ENCODE measurements at places on chromosomes 16 and 17. TPM values are rescaled to one million over a fixed set of nuclear protein-coding genes. Genes with fewer than 3 reads are reported as not detected.

Gene TBC1D3C
- total RNA-seq, result 4.6 TPM

Gene FA2H
- total RNA-seq, result 0.78 TPM

Gene FAM20A
- not detected for total RNA-seq

- peaks cover 1% of the 10 kb centered on the region for H3K4me1 ChIP-seq
- H3K27me3 ChIP-seq, result peaks cover 50% of the 10 kb centered on the region
- H3K4me3 ChIP-seq, result peak overlapping the region; percentile 48
- no peaks in the 10 kb centered on the region for H3K36me3 ChIP-seq
Measured at GRCh38 chr16:85168732-85169256, 56.5 kb upstream of the CIBAR2 start.

DNA sequence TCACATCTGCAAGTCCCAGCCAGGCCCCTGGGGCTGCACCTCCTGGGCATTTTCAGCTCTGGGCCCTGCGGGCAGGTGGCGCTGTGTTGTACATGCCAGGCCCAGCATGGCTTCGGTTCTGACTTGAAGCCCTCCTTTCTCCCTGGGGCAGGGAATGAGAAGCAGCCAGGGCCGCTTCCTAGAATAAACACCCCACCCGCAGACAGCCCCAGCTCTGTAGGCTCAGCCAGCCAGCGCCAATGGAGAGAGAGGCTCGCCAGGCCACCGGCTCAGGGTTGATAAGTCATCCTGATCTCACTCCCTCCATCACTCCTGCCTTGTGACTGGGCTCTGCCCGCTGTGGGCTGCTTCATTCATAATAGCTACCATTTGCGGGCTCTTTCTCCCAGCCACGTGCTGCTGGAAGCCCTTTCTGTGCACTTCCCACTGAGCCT, 6.0 kb upstream of the GLIS2 start:
- H3K4me3 ChIP-seq, result no peak overlapping the region
- peaks cover 31% of the 10 kb centered on the region for H3K4me1 ChIP-seq
- H3K36me3 ChIP-seq, result peaks cover 3% of the 10 kb centered on the region
- DNase-seq, result peak; percentile 63

DNA sequence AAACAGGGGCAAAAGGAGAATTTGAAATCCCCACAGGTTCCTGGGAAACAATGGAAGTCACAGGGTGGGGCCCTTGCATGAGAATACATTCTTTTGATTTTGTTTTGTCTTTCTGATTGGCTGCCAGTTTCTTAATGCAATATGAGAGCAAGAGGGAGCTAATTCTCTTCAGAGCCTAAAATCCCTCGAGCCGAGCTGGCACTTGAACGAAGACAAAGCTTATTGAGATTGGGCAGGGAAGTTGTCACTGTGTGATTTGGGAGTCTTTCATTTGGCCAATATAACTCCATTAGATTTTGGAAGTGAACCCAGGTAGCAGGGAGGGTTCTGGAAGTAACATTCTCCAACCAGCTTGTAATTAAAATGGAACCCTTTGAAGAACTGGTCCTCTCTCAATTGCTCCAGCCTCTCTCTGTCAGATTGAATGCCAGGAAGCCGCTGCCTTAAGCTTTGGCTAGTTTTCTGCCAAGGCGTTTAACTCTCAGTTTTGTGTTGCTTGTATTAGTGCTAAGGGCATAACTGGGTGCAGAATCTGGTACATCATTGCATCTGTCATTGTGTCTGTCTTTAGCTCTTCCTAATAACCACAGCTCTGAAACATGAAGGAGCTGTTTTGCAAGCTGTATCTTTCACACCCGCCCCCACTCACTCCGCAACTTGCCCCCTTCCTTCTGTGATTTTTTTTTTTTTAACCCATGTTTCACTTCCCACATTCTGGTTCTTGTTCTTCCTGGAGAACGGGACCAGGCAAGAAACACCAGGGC, 272.0 kb downstream of the MAF start:
- peaks cover 32% of the 10 kb centered on the region for H3K27me3 ChIP-seq
- no peak overlapping the region for H3K4me3 ChIP-seq
- no peak for DNase-seq

DNA sequence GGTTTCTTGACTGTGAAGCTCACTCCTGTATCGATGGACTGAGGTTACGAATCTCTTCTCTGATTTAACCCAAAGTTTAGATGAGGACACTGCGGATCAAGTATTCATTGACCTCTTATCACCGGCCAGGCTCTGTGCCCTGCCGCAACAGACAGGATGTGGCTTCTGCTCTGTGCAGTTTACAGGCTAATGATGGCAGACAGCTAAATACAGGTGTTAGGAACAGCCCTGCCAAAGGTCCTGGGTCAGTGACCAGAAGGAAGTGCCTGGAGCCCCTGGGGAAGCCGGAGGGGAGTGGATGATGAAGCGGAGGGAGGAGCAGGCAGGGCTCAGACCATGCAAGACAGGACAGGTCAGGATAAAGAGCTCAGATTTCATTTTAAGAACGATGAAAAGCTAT, 44.4 kb downstream of the HAPSTR1 start:
- peak overlapping the region; percentile 62 for H3K27ac ChIP-seq
- H3K36me3 ChIP-seq, result no peaks in the 10 kb centered on the region
- H3K27me3 ChIP-seq, result no peaks in the 10 kb centered on the region
- no peak for DNase-seq
- peaks cover 43% of the 10 kb centered on the region for H3K4me1 ChIP-seq

DNA sequence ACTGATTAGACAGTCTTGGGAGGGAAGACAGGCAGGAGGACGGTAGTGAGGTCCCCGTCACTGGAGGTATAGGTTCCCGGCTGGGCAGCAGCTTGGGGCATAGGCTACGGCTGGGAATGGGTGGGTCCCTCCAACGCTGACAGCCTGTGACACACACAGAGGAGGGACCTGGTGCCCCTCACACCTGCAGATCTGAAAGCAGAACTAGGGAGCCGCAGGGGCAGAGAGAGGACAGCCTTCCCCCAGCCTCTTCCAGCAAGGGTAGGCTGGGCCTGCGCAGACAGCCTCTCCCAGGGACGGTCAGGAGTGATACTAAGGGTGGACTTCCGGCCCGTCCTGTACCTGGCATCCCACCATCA, 2.0 kb downstream of the P2RX1 start:
- no peaks in the 10 kb centered on the region for H3K36me3 ChIP-seq
- peak overlapping the region; percentile 96 for H3K27ac ChIP-seq
- peak; percentile 71 for DNase-seq
- no peaks in the 10 kb centered on the region for H3K27me3 ChIP-seq
- peak overlapping the region; percentile 82 for H3K4me3 ChIP-seq

DNA sequence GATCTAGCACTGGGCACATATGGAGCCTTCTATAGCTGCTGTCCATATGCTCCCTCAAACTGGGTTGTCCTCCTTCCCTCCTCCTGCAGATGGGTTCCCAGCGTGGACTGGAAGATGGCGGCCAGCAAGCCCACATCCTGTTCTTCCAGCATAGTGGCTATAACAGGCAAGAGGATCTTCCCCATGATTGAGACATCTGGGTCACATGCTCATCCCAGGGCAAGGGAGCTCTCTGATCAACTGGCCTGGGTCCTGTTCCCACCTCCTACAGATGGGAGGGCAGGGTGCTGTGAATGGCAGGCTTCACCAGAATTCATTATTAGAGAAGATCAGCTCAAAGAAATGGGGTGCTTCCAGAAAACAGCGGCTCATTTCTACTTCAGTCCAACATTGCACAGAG, 210.2 kb downstream of the PARN start:
- peaks cover 3% of the 10 kb centered on the region for H3K36me3 ChIP-seq
- DNase-seq, result no peak
- no peaks in the 10 kb centered on the region for H3K27me3 ChIP-seq
- no peak overlapping the region for H3K4me3 ChIP-seq
- peaks cover 16% of the 10 kb centered on the region for H3K4me1 ChIP-seq

- H3K4me3 ChIP-seq, result no peak overlapping the region
- H3K27ac ChIP-seq, result no peak overlapping the region
Measured at GRCh38 chr16:86680661-86681030, 102.3 kb downstream of the FOXL1 start.

Measured in activated B cell treated with CpG ODN at 0.5 μM for 24 hours (primary cell).